SK-N-MC (cell line): ENCODE measurements at places on chromosomes 16 and 17.

GRCh38 chr16:53744449-53744848 lies 40.5 kb downstream of the FTO start:
- no peak for DNase-seq

DNA sequence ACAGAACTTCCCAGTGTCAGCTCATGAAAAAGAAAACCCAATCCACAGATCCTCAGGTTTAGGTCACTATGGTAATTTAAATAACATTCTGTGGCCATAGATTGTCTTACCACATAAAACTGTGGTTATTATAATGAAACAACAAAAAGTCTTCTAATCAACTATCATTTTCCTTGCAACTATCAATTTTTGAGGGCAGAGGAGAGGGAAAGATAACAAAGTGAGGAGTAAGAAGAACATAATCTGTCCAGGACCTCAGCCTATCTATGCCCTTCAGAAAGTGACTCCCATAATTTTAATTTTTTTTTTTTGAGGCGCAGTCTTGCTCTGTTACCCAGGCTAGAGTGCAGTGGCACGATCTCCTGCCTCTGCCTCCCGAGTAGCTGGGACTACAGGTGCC lies 4.0 kb upstream of the GGNBP2 start:
- DNase-seq: no peak

DNA sequence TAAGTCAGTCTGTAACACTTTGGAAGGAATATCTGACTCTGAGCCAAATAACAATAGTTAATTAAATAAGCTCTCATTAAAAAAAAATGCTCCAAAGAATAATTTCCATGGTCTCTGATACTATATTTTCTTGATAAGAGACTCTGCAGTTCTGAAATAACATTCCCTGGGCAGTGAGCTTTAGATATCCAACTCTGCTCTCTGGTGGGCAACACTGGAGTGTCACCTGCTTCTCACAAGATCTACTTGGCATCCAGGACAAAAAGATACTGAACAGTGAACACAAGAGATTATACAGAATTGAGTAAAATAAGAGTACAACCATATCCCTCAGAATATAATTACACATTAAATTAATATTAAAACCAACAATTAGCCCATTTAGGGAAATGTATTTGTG lies 13.7 kb downstream of the BLMH start:
- no peak for DNase-seq

- DNase-seq: no peak
Observed at GRCh38 chr17:50265690-50266315, 8.5 kb upstream of the TMEM92 start.

GRCh38 chr16:4660454-4661007 lies 32.8 kb upstream of the NUDT16L1 start:
- no peak for DNase-seq

- DNase-seq: no peak
Observed at GRCh38 chr17:18246880-18247612, 11.5 kb downstream of the FLII start.

- DNase-seq: no peak
Observed at GRCh38 chr16:14496047-14496770, 133.9 kb downstream of the PARN start.

DNA sequence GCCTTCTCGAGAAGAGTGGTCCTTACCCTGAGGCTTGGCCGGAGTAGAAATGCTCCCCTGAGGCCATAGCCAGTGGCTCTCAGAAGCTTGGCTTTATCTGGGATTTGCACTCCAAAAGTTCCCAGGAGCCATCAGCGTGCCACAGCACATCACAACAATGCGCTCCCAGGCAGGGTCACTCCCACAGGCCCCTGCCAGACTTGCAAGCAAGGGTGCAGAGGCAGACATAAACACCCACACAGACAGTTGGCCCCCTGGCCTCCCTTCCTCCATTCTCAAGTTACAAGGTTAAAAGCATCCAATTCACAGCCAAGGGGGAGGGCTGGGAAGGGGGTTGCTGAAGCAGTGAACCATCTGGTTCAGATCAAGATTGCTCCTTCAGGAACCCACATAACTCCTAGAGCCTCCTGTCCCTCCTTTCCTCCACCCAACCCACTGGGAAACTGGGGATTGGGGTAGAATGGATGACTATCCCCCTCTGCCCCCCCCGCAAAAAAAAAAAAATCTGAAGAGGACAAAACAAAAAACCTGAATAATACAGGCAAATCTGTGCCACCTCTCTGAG lies 1.8 kb downstream of the ST3GAL2 start:
- DNase-seq: no peak

- no peak for DNase-seq
Observed at GRCh38 chr16:89331371-89332109, 114.0 kb downstream of the ZNF778 start.

DNA sequence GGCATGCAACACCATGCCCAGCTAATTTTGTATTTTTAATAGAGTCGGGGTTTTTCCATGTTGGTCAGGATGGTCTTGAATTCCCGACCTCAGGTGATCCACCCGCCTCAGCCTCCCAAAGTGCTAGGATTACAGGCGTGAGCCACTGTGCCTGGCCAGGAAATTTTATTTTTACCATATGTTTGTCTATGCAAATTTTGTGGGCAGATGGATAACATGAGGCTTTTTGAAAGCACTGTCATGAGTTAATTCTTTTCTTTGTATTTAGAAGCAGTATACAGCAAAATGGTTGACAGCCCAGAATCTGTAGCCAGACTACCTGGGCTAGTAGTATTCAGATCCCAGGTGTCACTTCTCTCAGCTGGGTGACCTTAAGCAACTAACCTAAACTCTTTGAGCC lies 8.5 kb upstream of the KPNB1 start:
- no peak for DNase-seq

DNA sequence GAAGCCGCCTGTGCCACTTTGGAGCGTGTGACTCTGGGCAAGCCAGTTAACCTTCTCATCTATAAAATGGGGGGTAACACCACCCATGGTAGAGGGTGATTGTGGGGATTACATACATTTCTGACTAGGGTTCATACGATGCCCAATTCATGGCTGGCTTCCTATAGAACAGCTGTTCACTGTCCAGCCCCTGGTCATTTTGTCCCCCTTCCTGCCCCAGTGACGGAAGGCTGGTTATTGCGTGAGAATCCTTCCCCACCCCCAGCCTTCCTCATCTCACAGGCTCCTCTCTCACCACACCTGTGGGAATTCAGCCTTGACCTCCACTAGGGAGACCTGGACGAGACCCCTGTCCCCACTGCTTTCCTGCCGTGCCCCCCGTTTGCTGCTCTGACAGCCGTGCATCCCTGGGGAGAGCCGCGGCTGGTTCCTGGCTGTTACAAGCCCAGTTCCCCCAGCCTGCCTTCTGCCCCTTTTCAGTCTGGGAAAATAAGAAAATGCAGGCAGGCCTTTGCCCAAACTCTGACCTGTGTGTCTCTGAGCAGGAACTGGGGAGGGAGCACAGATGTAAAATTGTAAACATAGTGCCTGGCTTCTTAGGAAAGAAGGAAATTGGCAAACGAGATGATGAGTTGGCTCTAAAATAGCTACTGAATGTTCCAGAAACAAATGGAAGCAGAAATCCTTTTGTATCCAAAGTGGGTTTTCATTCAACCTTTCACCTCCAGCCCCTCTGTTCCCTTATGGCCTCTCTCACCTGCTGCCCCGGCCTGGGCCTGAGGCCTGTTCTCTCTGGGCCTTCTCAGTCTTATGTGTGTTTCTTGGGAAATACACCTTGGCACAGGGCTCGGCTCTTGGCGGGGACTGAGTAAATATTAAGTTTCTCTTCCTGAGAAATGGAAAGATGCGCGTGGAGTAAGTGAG lies 67.3 kb downstream of the OR1D5 start:
- no peak for DNase-seq

DNA sequence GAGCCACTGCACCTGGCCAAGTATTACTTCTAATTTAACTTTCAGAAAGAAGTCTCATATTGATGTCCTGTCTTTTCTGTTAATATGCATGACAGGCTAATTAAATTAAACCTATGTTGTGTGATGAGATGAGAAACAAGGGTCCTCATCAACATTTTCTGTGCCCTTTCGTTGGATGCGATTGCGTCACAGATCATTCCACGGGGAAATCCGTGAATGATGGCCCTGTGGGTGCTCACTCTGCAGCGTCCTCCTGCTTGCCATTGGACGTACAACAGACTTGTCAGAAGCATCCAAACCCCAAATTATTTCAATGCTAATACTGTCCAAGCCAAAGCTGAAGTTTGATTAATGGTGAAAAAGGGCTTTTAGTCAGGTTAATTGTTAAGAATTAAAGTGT lies 197.0 kb downstream of the MRTFB start:
- no peak for DNase-seq
